Inflammatory macrophage treated with lipopolysaccharide for 4 hours (primary cell): ENCODE measurements at places on chromosomes 12 and 14.

- DNase-seq, result no peak
These were observed 169.2 kb downstream of the CAPZA3 start for GRCh38 chr12:18907127-18907526.

DNA sequence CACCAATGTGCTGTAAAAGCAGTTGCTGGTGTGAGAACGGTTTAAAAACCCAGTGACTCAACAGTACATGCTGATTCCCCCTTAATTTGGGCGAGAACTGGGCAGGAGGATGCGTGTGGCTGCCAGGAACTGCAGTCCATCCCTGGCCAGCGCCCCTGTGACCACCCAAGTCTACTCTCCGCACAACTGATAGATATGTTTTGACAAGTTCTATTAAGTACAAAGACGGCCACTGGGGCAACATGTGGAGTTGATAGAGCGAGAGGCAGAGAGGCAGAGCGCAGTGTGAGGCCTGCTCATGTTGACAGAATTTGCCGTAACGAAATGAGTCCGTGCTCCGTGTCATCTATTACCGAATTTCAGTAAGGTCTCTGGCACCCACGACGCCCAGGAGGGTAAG is 855.0 kb downstream of the BCL11B start:
- DNase-seq, result no peak

- peak; percentile 25 for DNase-seq
These were observed 8.3 kb upstream of the CRACR2A start for GRCh38 chr12:3761116-3761735.

GRCh38 chr14:57970175-57970574 is 104.3 kb upstream of the SLC35F4 start:
- DNase-seq, result no peak

DNA sequence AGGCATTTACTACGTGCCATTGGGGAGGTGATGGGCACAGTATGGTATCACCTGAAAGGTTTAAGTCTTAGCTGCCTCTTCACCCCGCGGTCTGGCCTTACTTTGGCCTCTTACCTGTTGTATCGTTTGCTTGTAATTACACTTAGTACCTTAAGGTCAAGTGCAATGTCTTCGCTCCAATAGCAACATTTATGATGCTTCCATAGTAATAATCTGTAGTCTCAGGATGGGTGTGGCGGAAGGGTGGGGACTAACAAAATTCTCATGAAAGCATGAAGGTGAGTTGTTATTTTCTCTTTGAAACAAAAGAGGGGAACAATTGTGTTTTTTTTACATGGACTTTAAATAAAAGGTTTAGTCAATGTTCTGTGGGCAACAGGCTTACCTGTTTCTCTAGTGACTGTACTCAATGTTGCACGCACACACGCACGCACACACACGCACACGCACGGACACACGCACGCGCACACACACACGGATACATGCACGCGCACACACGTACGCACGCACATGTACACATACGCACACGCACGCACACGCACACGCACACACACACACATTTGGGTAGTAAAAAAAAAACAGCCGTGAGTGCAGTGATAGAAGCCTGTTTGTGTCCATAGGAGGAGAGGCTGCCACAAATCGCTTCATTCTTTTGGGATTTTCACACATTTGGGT is 91.4 kb downstream of the DNAH10 start:
- DNase-seq, result no peak

GRCh38 chr12:15244341-15244740 is 23.1 kb upstream of the RERG start:
- DNase-seq, result no peak

DNA sequence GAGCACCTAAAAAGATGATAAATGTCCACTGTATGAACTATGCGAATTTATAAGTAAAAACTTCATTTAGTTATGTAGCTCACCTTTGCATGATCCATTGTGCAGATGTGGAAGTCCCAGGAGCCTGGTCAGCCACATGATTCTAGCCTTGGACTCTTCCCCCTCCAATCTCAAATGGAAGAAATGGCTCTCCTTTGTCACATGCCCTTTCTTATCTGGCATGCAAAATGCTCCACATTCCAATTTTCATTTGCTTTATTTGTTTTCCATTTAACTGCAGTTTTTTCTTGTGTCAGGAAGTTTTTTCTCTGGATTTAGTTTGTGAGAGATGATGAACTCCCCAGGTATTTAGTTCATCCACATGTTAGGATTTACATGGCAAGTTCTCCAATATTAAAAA is 73.8 kb downstream of the DYRK2 start:
- DNase-seq, result no peak

DNA sequence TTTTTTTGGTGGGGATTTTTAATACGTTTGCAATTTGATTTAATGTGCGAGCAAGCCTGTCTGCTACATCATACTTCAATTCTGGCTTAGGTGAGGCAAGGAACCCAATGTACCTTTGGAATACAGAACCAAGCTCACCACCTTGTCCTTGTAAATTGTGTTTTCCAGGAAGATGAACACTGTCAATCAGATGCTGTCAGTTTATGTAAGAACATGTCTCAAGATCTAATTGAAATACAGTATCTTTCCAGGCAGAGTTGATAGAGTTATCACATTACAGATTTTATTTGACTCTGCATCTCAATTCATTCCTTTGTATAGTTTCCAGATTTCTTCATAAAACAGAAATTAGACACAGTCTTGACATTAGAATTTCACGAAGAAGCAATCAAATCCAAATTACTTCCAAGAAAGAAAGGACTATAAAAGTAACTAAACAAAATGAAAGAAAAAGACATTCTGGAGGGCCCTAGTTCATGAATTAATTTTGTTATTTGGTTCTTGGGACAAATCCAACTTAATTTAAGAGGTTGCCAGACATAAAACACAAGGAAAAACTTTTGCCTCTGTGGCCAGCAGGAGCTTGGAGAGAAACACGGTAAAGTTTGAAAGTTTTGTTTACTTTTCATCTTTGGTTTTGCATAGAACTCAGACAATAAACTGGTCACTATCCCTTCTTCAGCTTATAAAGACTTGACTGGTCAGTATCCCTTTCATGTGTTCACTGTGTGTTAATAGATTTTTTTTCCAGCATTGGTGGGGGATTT is 16.4 kb upstream of the MED13L start:
- no peak for DNase-seq
